ENCODE measurements at places on chromosomes 6 and 20.

DNA sequence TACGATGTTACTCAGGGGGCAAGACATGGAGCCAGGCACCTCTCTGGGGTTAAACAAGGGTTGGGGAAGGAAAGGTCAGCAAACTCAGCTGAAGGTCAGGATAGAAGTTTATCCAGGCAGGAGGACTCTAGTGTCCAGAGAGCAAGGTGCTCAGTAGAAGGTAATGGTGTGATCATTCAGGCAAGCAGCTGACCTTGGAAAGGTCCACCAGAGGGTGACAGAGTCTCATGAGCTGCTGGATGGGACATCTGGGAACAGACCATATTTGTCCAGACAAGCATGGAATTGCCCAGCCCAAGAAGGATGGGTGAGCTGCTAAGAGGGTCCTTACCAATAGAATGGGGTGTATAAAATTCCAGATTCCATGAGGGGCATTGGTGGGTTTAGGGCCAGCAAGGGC lies 89.5 kb downstream of the MAP3K7 start:
- no peak for DNase-seq

DNA sequence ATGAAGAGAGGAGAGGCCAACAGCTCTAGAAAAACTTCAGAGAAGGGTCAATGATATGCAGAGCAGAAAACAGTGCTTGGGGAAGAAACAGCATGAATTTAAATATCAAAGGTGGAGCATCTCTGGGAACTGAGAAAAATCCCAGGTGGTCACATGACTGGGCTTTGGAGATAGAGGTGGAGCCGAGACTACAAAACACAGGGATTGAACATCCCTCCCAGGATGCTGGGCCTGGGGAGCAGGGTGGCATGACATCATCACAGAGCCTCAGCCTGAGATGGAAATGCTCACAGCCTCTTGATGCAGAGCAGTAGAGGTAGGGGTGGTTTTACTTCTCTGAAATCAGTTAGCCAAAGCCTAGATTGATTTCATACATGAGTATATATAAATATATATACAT lies 529.5 kb downstream of the PRKN start:
- DNase-seq = no peak

DNA sequence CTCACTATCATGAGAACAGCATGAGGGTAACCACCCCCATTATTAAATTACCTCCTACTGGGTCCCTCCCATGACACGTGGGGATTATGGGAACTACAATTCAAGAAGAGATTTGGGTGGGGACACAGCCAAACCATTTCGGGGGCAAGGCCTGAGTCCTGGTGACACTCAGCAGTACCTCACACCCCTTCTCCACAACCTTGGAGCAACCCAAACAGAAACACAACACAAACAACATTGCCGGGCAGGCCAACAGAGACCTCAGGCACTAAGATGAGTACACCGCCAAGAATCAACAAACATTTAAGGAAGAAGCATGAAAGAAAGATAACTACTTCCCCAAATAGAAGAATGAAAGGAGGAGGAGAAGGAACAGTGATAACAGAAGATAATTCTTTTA lies 16.9 kb downstream of the MOCS1 start:
- no peak for DNase-seq

DNA sequence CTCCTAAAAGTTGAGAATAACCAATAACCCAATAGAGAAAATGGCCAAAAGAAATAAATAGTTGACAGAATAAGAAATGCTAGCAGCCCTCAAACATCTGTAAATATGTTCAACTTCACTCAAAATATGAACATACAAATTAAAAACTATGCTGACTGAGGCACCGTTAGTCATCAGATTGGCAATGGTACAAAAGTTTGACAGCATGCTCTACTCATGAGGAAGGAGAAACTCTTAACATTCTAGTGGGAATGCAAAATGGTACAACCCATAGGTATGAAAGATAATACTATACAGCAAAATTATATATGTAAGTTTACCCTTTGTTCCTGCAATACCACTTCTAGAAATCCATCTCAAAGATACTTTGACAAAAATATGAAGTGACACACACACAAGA lies 1.6 kb upstream of the ZSCAN12 start:
- DNase-seq = no peak

DNA sequence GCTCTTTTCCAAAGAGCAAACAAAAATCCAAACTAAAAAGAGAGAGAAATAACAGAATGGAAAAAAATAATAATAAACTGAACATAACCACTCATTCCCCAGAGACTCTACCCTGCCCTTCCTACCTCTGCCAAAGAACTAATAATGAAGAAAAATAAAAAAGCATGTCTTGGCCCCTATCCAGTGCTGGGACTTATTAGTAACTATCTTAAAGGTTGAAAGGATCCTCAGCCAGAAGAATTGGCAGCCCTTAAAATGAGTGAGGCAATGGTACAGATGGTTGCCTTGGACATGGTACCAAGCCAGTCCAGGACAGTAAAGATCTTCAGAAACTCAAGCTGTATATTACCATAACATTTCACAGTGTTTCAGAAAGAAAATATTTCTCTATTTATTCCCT lies 279.3 kb downstream of the HACE1 start:
- no peak for DNase-seq

- no peak for DNase-seq
These were observed 413.3 kb downstream of the ESR1 start for GRCh38 chr6:152220786-152221185.

DNA sequence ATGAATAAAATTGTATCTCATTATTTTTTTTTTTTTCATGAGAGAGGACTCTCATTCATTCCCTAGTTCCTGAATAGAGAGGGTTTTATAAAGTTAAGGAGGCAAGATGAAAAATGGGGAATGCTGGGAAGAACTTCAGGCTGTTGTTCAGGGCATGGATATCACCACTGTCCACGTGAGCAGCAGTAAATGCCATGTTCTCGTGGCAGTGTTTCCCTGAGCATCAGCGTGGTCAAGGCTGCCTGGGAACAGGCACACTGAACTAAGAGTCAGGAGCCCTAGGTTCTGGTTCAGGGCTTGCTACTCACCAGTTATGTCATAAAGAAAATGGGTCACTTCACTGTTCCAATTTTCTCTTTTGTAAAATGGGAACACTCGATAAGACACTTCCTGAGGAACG lies 93.2 kb downstream of the MAN1A1 start:
- no peak for DNase-seq
